ENCODE measurements at places on chromosomes 12 and 14.

DNA sequence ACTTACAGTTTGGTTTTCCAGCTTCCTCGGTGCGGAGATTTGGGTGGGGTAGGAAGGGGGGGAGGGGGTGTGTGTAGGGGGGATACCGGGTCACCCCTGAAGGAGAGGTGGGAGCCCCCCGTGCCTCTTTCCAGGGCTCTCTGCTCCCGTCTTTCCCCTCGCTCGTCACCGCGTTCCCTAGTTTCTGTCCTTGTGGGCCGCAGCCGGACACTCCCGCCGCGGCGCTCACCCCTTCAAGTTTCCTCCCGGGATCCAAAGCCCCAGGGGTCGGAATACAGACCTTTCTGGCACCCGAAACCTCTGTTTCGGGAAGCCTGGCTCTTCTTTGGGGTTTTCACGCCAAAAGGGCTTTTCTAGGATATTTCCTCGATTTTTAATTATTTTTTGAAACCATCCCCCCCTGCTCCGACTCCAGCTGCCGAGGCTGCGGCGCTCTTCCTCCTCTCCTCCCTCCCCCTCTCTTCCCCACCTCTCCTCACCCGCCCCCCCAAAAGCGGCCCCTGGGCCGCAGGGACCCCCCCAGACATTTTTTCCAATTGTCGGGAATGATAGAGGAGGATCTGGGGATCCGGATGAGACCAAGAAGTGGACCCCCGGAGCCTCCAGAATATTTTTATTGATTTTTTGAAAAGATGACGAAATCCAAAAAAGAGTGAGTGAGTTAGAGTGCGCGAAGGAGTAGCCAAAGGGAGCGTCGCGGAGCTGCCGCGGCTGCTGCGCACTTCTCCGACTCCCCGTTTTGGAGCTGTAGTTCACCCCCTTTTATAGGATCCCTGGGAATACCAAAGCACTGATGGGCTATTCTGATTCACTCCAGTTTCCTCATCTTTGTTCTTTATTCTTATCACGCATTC, 1.7 kb downstream of the CCND2 start:
- no peak for DNase-seq

GRCh38 chr12:83097643-83098342, 411.1 kb downstream of the TMTC2 start:
- DNase-seq = no peak

- no peak for DNase-seq
Measured at GRCh38 chr14:55180434-55180833, 11.0 kb downstream of the DLGAP5 start.

DNA sequence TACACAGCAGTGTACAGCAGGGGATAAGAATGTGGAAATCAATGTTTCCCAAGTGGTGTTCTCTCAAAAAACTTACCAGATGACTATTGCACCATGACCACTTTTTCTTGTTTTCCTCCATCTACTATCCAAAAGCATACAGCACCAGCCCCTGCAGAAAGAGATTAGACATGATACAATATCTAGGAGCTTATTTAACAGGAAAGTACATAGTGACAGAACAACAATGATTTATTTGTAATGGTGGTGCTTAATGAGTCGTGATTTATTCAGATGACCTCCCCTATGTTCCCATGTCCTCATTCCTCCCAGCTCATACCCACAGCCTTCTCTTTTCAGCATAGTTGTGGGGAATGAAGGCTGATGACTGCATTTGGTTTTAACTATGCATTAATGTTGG, 413.6 kb downstream of the BTG1 start:
- DNase-seq = no peak

- DNase-seq = no peak
Measured at GRCh38 chr12:93954166-93955112, 193.9 kb upstream of the PLXNC1 start.

GRCh38 chr14:20652996-20653975, 11.8 kb upstream of the OR6S1 start:
- DNase-seq = peak; percentile 96

DNA sequence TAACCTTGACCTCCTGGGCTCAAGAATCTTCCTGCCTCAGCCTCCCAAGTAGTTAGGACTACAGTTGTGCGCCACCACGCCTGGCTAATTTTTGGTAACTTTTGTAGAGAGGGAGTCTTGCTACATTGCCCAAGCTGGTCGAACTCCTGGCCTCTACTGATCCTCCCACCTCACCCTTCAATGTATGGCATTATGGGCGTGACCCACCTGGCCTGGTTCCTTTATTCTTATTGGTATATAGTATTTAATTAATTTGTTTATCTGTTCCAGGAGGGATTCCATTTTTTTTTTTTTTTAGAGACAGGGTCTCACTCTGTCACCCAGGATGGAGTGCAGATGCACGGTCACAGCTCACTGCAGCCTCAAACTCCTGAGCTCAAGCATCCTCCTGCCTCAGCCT, 40.9 kb upstream of the EAPP start:
- DNase-seq = no peak

DNA sequence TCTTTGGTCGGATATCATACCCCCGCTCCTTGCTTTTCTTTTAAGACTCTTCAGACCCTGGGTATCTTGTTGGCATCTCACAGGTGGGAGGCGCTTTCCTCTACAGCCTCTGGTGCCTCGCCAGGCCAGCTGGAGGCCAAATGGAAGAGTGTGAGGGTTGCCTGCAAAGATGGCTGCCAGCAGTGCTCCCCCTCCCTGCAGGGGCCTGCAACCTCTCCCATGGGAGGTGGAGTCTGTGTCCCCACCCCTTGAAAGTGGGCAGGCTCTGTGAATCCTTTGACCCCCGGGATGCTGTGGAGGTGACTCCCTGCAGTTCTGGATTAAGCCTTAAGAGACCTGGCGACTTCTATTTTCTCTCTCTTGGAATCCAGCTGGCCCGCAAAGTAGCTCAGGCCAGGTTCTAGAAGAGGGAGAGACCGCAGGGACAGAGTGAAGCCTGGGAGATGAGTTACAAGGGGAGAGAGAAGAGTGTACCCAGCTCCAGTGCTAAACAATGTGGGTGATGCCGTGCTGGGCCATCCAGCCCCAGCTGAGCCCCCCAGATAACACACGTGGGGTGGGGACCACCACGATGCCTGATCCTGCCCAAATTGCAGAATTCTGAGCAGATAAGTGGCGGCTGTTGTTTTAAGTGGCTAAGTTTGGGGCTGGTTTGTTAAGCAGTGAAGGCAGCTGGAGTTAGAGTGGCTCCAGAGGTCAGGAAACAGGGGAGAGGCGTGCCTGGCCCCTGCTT, 37.9 kb upstream of the NCOR2 start:
- no peak for DNase-seq

- DNase-seq = no peak
Measured at GRCh38 chr14:53983112-53983511, 26.5 kb upstream of the BMP4 start.

GRCh38 chr14:94787092-94787491, 17.2 kb upstream of the GSC start:
- DNase-seq = no peak

- DNase-seq = peak; percentile 62
Measured at GRCh38 chr12:130838951-130839769, at the start of gene STX2. Gene STX2 (minus strand): TSS chr12:130839250. CDS start chr12:130839099, 151 bp downstream.

DNA sequence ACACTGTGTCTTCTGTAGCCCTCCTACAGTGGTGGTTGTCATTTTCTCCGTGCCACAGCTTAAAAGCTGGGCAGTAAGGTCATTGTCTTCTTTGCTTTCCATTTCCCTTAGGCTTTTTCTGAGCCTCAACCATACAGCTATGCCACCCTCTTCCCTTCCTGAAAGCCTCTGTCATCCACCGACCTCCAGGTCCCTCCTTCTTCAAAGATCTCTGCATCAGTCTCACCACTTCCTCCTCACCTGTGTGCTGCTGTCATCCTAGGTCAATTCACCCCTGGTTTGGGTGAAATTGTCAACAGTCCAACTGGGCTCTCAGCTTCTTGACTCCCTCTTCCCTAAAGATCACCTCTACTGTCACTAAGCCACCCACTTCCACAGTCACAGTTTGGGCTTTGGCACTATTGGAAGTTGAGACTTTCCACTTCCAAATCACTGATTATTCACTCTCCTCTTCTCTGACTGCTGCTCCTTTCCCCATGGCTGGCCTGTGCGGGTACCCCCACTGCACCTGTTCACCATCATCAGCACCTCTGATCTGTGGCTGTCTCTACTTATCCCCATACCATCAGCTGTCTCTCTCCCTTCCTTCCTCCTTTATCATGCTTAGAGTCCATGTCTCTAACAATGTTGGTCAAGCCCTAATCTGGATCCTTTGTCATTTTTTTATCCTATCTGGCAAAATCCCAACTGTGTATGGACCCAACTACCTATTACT, 15.5 kb upstream of the TSPAN9 start:
- DNase-seq = no peak

GRCh38 chr14:96416292-96416691, 24.4 kb downstream of the AK7 start:
- no peak for DNase-seq

DNA sequence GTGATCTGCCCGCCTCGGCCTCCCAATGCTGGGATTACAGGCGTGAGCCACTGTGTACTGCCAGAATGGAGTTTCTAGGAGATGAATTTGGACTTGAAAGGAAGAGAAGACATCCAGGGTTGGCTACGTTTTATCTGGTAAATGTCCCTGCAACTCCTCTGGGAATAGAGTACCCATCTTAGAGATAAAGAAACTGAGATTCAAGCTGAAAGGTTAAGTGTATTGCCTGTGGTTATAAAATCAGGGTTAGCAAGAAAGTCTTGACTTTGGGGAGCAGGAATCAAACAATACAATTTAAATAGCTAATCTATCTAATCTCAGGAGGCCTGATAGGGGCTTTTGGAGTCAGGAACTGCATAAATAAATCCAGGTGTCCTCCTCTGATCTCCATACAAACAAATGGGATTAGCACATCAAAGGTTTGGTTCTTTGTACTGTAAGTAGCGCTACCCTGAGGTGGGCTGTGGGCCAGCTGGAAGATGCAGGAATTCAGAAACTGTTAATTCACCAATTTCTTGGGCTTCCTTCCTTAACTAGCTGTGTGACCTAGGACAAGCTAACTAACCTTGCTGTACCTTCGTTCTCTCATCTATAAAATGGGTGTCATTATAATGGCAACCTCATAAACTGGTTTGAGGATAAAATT, 45.1 kb downstream of the TBX3 start:
- DNase-seq = no peak

GRCh38 chr14:59277659-59278058, 89.2 kb downstream of the DAAM1 start:
- DNase-seq = no peak

GRCh38 chr14:98908050-98908449, 363.9 kb downstream of the BCL11B start:
- DNase-seq = no peak

GRCh38 chr12:100608776-100609175, 35.3 kb downstream of the GAS2L3 start:
- no peak for DNase-seq

Data from Panc1 (cell line).